ENCODE measurements at places on chromosomes 3 and 15.
A peak's percentile ranks its signal among the peaks of the same experiment; 100 is the strongest.

DNA sequence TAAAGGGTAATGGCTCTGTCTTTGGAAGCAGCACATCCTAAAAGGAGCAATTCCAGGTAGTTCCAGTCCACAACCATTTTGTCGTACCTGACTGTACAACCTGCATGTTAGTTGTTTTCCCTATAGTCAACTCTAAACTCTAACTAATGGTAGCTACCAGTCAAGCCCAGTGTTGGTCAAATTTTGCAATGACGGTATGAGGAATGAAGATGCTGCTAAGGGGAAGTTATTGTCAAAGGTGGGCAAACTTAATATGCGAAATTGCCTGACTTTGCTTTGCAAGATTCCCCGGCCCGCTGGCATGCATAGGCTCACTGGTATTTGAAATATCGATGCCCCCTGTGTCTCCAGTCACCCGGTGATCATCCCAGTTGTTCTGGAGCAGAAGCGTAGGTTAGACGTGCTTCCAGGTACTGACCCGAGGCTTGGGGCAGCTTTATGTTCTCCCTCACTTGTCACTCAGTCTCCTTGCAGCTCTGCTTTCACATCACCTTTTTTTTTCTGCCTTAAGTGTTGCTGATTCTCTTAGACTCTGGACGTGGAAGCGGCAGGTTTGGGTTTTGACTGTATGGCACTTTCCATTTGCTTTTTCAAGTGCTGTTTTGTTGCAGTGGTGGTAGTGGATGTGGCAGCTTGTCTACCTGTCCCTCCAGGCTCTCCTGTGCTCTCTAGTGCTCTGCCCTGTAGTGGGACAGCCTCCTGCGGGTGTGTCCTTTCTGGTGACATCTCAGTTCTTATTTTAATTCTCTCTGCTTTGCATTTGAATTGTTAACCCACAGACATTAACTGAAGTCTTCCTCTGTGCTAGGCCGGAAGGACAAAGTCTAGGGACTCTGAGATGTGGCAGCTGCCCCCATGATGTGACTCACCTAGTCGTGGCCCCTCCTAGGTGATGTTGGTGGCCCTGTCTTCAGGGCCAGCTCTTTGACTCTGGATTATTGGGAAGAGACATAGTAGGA lies 95.8 kb upstream of the UMPS start:
- no peak for DNase-seq

GRCh38 chr3:56940321-56940720 lies 120.1 kb upstream of the SPATA12 start:
- DNase-seq, result no peak

DNA sequence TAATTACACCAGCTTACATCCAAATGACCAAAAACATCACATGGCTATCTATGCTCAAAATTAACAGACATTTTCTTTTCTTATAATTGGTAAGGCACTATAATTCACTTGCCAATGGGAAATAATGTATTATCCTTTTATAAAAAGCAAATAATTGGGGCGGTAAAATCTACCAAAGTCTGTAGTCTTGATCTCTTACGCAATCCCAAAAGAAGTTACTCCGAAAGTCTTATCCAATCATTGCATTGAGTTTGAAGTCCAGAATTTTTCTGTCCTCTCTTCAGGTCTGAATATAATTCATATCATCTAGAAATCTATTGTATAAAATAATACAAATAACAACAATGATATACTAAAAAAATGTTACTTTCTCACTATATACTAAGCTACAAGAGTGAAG lies 273.3 kb upstream of the CADM2 start:
- no peak for DNase-seq

GRCh38 chr3:166527325-166527724 lies 690.1 kb upstream of the BCHE start:
- DNase-seq, result peak; percentile 5

DNA sequence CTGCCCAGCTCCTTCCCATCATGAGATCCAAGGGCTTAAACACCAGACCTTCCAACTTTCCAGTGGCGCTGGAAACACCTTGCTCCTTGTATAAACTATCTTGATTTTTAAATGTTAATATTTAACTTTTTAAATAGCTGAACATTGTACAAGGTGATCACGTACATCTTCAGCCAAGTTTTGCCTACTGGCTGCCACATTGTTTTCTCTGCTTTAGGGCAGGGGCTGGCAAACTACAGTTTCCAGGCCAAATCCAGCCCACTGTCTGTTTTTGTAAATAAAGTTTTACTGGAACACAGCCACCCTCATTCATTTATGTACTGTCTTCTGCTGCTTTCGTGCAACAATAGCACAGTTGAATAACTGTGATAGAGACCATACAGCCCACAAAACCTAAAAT lies 27.6 kb upstream of the FOXP1 start:
- no peak for DNase-seq

GRCh38 chr3:72217570-72217969 lies 432.6 kb upstream of the PROK2 start:
- DNase-seq, result no peak

- no peak for DNase-seq
Measured at GRCh38 chr3:190617185-190617584, 103.3 kb downstream of the IL1RAP start.

DNA sequence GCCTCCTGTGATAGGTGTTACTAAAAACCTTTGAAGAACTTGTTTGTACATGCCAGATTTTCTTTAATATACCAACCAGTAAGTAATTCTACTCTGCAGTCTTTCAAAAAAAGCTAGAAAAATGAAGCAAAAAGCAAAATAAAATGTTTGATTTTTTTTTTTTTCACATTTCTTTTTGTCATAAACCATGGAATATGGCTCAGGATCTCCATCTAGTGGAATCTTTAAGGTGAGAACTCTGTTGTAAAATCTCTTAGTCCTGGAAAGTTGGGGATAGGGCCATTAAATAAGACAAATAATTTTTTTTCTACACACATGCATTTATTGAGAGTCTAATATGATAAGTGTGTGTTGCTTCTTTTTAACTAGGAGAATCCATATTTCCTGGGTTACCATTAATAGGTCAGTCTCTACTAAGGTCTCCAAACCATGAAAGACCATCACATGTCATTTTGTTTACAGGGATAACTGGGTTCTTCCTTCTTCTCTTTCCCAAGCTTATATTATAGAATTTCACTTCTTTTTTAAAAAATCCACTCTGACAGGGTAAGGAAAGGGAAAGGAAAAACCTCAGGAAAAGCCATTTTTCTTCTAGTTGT lies 84.6 kb downstream of the SLC9A9 start:
- DNase-seq, result no peak

DNA sequence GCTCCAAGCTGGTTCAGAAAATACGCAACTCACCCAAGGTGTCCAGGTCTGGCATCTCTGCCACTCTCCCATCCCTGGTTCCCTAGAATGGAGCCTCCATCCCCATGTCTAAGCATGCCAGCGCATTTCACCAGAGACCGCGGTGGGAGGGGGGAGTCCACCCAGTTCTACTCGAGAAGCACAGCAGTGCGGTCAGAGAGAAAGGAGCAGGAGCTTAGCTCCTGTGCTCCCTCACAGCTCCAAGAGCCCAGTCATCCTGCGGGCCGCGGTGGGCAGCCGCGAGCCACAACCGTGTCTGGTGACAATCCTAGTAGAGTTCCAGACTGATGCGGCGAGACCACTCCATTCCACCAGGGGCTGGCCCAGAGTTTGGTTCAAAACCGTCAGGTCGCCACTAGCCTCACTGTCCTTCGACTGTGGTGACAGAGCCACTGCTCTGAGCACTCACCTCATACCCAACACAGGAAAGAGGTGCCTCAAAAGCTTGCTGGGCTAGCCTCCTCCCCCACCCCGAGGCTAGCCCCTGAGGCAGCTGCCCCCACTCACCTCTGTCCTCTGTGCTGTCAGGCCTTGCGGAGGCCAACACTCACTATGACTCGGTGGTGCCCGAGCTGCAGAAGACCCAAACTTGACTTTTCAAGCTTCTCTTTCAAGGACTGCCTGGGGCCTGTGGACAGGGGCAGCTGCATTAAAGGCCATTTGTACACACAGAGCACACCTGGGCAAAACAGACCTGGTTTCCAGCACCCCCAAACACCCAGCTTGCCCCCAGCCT lies 185.4 kb downstream of the XXYLT1 start:
- no peak for DNase-seq

DNA sequence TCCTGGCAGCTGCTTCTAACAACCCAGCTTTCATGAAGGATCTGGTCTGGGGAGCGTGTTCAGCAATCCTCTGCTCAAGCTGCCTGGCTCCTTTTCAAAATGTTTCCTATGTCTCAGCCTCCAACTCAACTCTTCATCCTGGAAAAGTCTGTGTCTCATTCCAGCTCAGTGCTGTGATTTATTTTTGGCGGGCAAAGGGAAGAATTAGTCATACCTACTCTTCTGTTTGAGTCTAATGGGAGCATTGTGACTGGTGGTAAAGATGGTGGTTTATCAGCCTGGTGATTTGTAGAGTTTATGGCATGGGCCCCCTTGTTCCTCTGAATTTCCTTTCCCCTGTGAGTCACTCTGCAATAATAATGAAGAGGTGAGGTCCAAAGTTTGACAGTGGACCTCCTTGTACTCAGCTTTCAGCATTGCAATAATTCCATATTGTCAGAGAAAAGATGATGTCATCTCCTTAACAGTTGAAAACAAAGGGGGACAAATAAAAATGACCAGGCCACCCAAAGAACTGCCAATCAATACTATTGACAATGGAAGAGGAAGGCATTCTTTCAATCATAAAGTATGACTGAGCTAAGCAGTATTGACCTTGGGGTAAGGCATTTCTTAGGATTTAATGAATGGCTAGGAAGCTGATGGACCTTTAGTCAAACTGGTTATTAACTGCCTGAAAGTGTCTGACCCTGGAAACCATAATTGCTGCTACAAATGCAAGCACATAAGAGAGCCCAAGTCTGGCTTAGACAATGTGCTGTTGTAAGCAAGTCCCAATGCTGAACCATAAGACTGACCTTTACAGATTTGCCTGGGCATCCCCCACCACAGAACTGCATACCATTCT lies 204.7 kb upstream of the MCTP2 start:
- no peak for DNase-seq

DNA sequence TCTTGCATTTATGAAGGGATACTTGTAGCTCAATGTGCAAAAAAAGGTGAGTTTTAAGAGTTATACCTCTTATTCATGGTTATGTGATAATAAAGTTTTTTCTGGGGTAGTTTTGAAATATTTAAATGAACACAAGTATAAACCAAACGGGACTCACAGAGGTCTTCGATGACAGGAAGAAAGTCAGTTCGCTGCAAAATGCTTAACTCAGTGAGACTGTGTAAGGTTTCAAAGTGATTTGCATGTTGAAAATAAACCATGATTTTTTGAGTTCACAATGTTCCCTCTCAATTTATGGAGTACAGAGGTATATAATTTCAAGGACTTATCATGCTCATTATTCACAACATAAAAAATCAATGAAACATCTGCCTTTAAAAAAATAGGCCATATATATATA lies 36.3 kb upstream of the MYH15 start:
- no peak for DNase-seq

DNA sequence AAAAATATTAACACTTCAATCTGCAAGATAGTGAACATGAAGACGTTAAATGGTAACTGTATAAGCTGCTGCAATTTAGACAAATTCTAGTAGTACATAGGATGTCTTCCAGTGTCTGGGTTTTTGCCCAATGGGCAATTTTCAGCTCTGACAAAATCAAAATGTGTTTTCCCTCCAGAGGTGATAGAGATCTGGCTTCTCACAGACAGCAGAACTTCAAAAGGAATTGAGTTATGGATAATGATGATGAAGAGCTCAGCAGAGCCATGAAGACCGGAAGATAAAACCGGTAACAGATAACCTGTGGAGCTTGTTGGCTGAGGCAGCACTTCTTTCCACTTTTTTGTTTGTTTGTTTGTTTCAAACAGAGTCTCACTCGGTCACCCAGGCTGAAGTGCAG lies 89.4 kb upstream of the NTRK3 start:
- DNase-seq, result no peak

DNA sequence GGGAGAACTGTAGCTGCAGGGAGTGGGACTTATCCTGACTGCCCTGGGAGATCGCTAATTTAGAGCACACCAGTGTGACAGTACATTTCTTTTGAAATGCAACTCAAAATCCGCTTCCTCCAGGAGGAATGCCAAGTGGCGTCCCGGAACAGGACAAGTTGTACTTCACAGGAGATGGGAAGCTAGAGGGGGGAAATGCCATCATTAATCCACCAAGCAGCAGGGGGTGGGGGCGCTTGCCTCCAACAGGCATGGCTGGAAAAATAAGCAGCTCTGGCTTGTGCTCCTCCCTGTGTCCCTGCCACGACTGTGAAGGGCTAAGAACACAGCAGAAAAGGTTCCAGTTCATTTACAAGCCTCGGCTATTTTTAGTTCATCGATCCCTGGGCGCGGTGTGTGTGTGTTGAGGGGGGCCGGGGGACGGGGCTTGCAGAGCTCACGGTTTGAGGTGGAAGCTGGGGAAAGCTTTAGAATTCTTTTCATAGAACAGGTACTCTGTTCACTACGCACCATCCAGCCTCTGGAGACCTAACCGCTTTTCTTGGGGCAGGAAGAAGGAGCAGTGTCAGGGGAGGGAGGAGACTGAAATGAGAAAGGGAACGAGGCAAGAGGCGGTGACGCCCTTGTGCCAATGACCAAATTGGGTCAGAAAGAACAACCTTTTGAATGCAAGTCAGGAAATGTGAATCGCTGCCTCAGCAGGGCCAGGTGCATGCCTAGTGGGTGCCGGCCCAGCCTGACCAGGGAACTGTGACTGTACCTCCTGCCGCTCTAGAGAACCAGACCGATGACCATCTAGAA lies 51.8 kb upstream of the DGKG start:
- no peak for DNase-seq

DNA sequence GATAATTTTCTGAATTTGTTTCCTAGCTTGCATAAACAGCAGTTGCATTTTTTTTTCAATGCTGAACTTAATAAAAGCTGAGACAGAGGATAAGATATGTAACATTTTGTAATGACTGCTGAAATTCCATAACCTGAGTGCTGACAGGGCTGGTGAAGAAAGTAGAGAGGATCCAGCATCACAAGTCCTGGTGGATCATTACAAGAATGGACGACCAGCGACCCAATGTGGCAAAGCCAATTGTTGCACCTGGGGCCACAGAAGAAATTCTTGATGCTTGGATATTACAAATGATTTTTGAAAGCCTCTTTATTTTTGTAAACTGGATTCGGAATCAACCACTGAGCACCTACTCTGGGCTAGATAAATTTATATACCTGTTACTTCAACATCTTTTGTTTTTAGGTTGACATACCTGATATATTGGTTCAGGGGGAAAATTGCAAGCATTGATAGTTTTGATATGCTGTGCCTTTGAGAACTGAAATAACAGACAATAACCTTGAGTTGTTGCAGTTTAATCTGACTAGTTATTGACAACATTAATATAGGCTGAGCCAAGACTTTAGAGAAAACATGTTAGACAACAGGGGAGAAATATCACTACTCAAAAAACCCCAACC lies 3.9 kb upstream of the ACTL6A start:
- peak; percentile 76 for DNase-seq

GRCh38 chr3:62101488-62101887 lies 271.9 kb downstream of the FEZF2 start:
- DNase-seq, result no peak

GRCh38 chr3:148077965-148078364 lies 619.7 kb upstream of the AGTR1 start:
- no peak for DNase-seq

- DNase-seq, result no peak
Measured at GRCh38 chr3:124115956-124116355, 124.0 kb upstream of the ROPN1 start.

Data from HTR-8/SVneo (cell line).